ENCODE measurements at places on chromosomes 6 and 20.

- peak; percentile 56 for DNase-seq
Observed at GRCh38 chr6:10146715-10147451, 268.0 kb downstream of the TFAP2A start.

GRCh38 chr6:50961611-50962010 lies 142.9 kb downstream of the TFAP2B start:
- DNase-seq: no peak

DNA sequence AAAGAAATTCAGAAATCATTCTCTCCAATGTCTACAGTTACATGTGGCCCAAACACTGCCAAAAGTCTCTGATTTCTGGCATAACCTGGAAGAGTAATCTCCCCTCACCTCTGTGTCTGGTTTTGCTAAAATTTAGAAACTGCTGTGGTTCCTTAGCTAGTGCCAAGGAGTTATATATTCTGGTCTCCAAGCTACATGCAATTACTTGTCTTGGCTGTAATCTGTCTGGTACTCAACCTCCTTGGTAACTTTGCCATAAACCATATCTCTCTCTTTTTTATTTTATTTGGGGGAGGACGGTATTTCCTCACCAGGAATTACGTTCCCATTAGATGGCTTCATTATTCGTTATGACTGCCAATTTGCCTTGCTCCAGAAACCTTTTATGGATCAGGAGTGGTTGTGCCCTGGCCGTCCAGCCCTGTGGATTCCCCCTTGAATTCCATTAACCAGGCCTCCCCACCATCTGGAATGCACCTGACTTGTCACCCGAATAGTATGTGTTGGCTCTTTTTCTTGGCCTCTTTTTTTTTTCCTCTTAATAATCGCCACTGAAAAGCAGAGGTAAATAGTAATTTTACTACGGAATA lies 400.0 kb downstream of the CD83 start:
- DNase-seq: no peak

GRCh38 chr6:148154668-148155067 lies 188.0 kb upstream of the SASH1 start:
- DNase-seq: no peak

- no peak for DNase-seq
Observed at GRCh38 chr6:166461821-166462460, 79.2 kb upstream of the MPC1 start.

DNA sequence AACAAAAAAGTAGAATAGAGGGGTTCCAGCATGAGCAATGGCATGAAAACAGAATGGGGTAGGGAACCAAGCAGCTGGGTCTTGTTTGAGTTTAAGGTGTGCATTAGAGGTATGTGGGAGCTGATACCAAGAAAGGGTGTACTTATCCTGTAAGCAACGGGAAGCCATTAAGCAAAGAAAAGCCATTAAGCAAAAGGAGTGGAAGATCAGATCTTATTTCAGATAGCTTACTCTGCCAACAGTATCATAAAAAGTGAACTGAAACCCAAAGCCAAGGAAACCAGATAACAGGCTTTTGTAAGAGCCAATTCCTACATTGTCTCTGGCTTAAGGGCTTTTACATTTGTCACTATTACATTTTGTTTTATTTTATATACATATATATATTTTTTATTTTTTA lies 21.3 kb upstream of the BEND6 start:
- no peak for DNase-seq

DNA sequence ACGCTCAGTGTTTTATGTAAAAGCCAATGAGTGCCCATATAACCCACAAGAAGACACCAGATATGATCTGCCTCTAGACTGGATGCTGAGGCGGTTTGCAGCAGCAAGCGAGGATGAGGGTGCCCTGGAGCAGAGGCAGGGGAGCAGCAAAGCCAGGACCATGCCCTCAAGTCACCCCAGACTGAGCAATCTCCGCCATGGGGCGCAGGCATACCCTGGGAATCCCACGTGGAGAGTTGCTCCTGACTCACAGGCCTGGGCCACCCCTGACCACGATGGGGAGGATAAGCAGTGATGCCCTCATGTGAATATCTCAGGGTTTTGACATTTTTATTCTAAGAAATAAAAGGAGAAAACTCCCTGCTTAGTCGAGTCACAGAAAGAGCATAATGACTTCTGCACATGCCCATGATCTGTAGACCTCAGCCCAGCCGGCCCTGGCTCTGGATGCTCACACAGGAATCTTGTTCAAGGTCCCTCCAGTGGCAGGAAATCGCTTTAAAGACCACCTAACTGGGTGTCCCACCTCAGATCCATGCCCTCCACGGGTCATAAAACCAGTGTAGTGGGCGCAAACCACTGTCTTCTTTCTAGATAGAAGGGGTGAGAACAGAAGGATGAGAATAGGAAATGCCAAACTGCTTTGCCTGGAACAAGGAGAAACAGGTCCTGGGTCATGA lies 138.3 kb upstream of the SNX9 start:
- no peak for DNase-seq

- no peak for DNase-seq
Observed at GRCh38 chr6:24888715-24889370, 46.9 kb downstream of the RIPOR2 start.

DNA sequence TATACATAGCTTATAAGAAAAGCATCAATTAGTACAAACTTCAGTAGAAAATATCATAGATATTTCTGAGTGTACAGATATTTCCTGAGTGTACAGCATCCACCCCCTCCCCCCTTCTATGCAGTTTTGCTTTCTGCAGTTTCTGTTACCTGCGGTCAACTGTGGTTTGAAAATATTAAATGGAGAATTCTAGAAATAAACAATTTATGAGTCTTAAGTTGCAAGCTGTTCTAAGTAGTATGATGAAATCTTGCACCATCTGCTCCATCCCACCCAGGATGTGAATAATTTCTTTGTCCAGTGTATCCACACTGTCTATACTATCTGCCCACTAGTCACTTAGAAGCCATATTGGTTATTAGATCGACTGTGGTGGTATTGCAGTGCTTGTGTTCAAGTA lies 15.8 kb upstream of the GPR63 start:
- DNase-seq: no peak

- no peak for DNase-seq
Observed at GRCh38 chr20:38548356-38549083, 32.5 kb upstream of the ADIG start.

DNA sequence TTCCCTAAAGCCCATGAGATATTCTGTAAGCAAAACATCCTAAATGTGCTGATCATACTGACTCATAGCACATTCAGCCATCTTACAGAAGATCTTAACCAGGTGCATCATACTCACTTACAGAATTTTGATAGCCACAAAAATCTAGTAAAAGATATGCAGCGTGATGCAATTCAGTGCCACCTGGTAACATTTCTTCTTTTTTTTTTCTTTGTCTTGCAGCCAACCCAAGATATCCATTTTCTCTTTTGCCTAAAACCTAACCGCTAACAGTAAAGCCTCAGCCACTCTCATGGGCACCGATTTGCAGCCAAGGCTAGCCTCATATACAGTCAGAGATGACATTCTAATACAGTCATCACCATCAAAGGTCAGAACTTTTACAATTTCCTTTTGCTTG lies 293.3 kb downstream of the HACE1 start:
- DNase-seq: no peak

GRCh38 chr6:81640126-81640525 lies 112.4 kb downstream of the TENT5A start:
- no peak for DNase-seq

DNA sequence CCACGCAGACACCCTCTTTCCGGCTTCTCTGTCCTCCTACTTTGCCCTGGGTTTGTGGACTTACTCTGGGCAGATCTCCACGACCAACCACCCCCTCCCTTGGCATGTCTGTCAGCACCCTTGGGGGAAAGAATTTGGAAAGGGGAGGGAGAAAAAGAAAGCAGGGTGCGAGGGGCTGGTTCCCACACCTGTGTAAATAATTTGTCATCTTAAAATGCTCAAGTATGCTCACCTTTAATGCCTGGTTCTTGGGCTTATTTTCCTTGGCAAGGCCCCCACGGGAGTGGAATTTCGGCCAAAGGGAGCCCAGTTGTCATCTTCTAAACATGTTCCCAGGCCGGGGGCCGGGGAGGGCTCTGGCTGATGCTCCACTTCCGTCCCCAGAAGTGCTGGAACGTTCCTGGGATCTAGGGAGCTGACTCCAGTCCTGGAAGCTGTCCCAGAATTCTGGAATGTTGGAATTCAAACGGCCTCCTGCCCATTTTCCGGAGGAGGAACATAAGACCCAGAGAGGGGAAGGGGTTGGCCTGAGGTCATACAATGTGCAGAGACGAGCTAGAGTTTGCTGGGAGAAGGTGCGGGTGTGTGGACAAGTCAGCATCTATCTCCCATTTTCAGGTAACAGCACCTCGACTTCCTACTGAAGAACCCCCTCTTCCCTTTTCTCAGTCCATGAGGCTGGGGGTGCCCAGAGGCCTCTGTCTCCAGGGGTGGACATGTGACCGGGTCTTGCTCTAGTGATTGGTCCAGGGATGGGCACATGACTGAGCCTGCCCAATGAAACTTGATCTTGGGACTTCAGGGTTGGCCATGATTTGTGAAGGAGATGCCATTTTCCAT lies 122.3 kb downstream of the CEBPB start:
- no peak for DNase-seq

- DNase-seq: no peak
Observed at GRCh38 chr6:4923081-4923480, 80.8 kb downstream of the RPP40 start.

GRCh38 chr6:104486035-104486434 lies 373.7 kb downstream of the HACE1 start:
- no peak for DNase-seq

GRCh38 chr20:45098103-45098773 lies 2.7 kb downstream of the KCNS1 start:
- DNase-seq: peak; percentile 92

DNA sequence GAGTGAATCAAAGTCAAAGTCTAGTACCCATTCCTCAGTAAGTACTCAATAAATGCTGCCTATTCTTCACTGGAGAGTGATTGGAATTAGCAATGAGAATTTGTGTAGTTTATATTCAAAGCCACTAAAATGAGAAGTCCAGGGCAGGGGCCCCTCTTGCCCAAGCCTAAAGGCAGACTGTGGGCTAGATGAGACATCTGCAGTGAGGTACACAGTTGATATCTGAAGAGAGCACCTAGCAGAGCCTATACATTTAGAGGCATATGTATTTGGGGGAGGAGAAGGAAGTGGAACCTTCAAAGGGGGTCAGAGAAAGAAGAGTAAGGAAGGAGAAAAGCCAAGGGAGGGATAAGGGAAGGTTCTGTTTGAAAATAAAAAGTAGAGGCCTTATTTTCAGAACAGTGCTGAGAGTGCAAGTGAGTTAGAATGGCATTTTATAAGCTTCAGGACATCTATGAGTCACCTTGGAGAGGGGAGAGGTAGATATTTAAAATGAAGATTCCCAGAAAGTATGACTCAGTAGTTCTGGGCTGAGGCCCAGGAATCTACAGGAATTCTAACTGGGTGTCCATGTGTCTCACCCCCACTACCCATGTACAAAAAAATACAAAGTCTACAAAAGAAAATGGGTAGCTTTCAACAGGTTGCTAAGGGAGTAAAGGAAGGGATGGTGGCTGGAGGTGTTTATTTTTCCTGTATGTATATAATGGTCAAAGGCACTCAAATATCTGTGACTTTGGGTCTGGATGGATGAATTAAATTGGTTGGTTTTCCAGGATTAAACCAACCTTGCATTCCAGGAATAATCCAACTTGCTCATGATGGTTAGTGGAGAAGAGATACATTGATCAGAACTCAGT lies 135.1 kb downstream of the ZFP64 start:
- no peak for DNase-seq

- peak; percentile 60 for DNase-seq
Observed at GRCh38 chr6:30013291-30013922, 47.7 kb upstream of the POLR1H start.

DNA sequence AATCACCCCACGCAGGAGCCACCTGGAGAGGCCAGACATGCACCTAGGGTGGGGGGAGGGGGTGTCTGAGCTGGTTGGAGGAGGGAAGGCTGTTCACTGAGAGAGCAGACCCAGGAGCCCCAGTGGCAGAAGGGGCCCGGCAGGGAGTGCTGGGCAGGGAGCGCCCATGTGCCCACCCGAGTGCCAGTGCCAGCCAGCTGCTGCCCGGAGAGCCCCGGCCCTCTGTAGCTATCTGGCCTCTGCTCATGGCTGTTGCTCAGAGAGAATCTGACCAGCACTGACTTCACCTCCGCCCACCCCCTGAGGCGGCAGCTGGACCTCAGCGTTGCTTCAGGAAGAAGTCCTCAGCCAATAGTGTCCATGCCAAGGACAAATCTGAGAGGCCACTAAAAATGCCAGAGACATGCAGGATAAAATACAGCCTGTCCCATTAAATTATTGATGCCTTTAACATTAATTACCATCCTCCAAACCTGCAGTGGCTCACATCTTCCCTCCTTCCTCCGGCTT lies 22.8 kb downstream of the SLC17A9 start:
- no peak for DNase-seq

- no peak for DNase-seq
Observed at GRCh38 chr6:105382496-105382895, 20.4 kb downstream of the PREP start.

- DNase-seq: no peak
Observed at GRCh38 chr6:20440296-20440695, 38.6 kb downstream of the E2F3 start.

DNA sequence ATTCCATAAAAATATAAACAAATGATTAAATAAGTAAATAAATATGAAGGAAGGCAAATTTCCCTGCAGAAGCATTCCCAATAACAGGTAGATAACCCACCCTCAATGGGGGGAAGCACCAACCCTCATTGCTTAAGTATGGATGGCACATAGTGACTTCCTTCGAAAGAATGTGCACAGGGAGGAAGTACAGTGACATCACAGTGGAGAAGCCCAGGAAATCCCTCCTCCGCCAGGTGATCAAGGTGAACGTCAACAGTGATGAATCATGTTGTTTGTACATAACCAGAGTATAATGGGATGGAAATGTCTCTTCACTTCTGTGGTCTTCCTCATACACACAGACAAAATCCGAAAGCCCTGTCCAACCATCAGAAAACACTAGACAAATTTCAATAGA lies 267.9 kb downstream of the THBS2 start:
- no peak for DNase-seq

DNA sequence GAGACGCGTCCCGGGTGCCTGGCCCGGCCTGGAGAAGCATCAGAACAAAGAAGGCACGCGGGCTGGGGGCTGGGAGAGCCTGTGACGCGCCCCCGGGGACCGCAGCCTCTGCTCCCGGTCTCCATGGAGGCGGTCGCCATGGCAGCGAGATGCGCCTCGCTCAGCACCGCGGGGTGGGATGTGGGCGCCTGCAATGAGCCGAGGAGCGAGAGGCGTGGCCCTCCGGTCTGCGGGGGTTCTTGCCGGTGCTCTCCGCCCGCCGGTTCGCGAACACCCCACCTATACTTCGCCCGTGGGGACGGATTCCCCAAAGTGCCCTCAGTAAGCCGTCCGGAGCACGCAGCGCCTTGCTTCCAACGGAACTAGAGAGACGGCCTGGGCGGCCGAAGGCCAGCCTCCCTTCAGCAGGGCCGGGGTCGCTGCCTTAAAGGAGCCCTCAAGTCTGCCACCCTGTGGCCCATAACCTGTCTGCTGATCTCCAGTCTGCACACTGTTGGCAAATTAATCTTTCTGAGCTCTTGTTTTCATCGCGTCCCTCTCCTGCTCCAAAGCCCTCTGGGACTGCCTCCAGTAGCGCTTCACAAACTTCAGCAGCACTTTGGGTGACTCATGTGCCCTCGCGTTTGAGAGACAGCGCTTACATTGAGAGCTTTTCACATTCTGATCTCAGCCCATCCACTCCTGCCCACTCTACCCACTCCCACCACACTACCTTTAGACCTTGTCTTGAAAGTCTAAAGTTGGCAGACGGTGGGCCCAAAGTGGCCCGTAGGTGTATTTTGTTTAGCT lies 983 bp upstream of the ADISSP start:
- peak; percentile 97 for DNase-seq

- DNase-seq: no peak
Observed at GRCh38 chr6:153727885-153728284, 311.2 kb upstream of the OPRM1 start.

GRCh38 chr6:90139272-90139817 lies 157.3 kb downstream of the BACH2 start:
- no peak for DNase-seq
